ENCODE measurements at places on chromosomes 5 and 9.
A peak's percentile ranks its signal among the peaks of the same experiment; 100 is the strongest.

GRCh38 chr5:32231929-32232328 lies 57.8 kb upstream of the GOLPH3 start:
- no peak for DNase-seq

GRCh38 chr5:109225716-109226625 lies 183.8 kb downstream of the PJA2 start:
- DNase-seq, result no peak

- DNase-seq, result peak; percentile 50
Measured at GRCh38 chr5:134175921-134176510, 734 bp downstream of the SKP1 start.

DNA sequence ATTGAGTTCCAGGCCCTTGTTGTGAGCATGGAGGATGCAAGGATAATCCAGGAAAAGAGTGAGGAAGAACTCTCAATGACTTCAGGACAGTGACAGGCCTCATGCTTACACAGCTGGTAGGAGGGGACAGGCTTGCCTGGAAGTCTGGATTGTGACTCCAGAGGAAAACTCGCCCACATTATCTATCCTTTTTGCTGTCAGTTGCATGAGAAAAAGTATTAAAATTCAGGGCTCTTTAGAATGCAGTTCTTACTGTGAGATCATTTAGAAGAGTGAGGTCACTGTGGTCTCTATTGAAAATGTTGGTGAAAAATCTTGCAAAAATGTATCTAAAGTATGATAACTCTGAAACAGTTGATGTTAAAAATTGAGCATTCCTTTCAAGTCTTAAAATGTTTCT lies 30.5 kb downstream of the NTRK2 start:
- no peak for DNase-seq

DNA sequence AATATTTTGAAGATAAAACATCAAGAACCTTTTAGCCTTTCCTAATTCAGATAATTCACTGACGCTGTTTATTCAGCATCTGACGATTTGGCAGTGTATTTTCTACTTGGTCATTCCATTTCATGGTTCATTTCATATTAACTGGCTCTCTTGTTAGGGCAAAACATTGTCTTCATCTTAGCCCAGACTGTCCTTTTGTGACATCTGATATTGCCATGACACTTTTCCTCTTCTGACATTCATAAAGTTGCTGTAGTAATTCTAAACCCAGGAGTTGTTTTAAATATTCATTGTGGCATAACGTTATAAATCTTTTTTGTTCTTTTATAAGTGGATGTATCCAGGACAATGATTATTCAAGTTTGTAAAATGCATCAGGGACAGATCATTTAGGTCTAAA lies 1.8 kb downstream of the SCAMP1 start:
- DNase-seq, result no peak

GRCh38 chr9:121199921-121200320 lies 1.7 kb downstream of the RAB14 start:
- peak; percentile 16 for DNase-seq

DNA sequence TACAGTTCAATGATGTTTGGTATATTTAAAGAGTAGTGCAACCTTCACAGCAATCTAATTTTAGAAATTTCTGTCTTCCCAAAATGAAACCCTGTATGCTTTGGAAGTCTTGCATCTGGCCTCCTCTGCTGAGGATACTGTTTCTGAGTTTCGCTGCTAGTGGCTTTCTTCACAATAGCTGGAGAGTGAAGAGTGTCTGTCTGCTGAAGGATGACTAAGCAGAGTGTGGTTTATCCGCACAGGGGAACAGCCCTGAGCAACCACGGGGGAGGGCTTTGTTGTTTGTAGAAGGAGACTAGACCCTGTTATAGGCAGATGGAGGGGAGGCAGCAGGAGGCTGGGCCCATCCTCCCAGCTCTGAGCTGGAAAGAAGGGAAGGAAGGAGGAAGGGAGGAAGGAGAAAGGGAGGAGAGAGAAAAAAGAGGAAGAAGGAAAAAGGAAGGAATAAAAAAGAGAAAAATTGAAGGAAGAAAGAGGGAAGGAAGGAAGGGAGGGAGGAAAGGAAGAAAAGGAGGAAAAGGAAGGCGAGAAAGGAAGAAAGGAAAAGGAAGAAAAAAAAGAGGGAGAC lies 10.5 kb upstream of the IRX2 start:
- DNase-seq, result no peak

GRCh38 chr5:96157077-96157780 lies 195.6 kb upstream of the ELL2 start:
- DNase-seq, result no peak

GRCh38 chr5:79329453-79329852 lies 93.5 kb downstream of the JMY start:
- DNase-seq, result no peak

GRCh38 chr5:124622851-124623250 lies 123.6 kb downstream of the ZNF608 start:
- DNase-seq, result no peak

DNA sequence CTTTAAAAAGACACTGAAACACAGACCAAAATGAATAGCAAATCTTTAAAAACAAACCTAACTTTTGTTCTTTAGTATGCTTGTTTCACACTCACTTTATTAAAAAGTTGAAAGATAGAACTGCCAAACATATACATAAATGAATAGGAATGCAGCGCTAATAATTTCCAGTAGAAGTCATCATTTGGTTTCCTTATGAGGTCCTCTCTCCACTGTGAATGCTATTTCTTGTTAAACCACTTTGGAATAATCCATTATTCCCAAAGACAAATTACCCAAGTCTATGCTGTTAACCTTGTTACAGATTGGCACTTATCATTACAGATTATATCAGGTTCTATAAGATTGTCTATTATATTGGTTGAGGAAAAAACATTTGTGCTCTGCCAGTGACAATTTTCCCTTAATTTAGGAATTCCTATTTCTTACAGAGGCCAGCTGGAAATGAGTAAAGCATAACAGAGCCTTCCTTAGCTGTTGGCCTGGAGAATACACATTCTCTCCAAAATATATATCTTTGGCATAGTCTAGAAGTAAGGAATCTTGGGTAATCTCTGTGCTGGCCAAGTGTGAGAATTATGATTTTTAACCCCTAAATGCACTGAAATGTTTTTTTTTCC lies 29.3 kb upstream of the MINAR2 start:
- DNase-seq, result no peak

GRCh38 chr9:134784577-134785305 lies 95.9 kb upstream of the FCN2 start:
- DNase-seq, result no peak

DNA sequence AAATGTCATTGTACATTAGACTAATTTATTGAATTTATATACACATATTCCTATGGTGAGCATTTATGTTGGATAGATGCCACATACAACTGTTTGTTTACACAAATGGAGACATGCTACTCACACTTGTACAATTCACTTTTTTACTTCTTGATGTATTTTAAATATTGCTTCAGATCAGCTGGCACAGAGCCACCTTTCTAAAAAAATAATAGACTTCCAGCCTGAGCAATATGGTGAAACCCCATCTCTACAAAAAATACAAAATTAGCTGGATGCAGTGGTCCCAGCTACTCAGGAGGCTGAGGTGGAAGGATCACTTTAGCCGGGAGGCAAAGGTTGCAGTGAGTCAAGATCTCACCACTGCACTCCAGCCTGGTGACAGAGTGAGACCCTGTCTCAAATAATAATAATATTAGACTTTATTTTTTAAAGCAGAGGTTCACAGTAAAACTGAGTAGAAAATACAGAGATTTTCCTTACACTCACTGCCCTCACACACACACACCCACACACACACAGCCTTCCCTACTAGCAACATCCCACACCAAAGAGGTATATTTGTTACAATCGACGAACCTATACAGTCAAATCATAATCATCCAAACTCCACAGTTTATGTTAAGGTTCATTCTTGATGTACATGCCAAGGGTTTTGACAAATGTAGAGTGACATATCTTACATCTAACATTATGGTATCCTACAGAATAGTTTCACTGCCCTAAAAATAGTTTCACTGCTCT lies 16.5 kb upstream of the ADRB2 start:
- DNase-seq, result no peak

DNA sequence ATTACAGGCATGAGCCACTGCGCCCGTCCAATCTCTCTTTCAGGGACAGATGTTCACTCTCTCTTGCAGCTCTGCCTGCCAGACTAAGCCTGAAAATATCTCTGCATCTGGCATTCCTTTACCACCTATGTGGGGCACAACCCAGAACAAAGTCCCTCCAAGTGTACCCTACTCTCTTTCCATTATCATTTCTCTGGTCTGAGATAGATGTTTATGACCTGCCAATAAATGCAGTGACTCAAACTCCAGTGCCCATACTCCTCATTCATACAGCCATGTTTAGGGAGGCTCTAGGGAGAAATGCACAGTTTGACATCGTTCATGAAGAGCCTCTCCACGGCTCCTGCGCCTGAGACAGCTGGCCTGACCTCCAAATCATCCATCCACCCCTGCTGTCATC lies at the start of gene BTNL3:
Gene BTNL3 (plus strand): TSS at position 255 of the 400 bp plus-strand sequence. CDS start 183 bp downstream, outside the sequence.
- DNase-seq, result no peak

- no peak for DNase-seq
Measured at GRCh38 chr5:176394096-176394495, 5.5 kb downstream of the HIGD2A start.

DNA sequence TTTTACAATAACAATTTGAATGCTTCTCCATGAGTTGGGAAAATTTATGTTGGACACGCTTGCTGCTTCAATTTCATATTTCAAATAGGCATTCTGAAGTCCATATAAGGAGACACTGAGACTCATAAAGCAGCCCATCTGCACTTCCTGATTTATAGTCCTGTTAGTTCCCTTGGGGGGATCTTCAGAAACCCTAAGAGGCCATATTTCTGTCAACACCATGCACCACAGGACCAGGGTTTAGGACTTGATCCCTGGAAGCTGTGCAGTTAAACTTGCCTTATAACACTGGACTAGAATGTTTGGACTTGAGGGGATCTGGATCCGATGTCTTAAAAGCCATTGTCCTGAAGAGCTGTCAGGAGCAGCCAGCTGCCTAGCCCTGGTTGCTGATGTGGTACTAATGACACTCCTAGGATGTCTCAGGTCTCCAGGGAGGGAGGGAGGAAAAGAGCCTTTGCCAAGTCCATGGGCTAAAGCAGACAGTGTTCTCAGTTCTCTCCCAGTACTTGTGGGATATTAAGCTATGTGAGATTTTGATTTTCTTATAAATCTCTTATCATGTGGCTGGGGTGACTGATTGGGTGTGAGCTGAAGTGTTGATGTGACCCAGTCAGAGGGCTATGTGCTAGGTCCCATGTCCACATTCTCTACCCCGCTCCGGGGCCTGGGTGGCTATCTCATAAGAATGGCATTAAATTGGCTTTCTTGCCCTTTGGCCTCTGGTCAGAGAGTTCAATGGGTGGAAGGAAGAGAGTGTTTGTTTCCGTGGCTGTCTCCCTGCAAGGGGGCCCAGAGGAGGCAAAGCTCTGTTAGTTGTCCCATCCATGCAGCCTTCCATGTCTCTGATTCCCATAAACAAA lies 399.8 kb downstream of the OSTF1 start:
- no peak for DNase-seq

- DNase-seq, result no peak
Measured at GRCh38 chr9:94630833-94631232, 8.5 kb downstream of the FBP1 start.

DNA sequence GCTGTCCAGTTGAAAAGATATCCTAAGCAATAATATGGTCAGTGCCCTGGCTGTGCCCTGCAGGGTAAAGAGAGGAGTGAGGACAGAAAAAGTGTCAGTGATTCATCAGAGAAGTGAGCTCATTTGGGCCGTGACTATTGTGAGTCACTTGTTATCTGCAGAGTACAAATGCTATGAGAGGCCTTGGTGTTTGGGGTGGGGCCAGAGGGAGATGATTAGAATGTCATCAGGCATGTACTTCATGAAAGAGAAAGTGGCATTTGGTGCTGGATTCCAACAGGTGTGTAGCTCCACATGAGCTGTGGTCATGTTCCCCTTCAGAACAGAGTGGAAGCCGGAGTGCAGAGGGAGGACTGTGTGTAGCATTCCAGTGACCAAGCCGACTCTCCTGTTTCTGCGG lies 174.1 kb downstream of the KDM4C start:
- DNase-seq, result peak; percentile 92

Measured in hematopoietic multipotent progenitor cell treated with erythropoietin and hydrocortisone succinate and interleukin-3 and kit ligand, for 15 days (in vitro differentiated cells).